ENCODE measurements at places on chromosomes 2 and 18.
A peak's percentile ranks its signal among the peaks of the same experiment; 100 is the strongest.

DNA sequence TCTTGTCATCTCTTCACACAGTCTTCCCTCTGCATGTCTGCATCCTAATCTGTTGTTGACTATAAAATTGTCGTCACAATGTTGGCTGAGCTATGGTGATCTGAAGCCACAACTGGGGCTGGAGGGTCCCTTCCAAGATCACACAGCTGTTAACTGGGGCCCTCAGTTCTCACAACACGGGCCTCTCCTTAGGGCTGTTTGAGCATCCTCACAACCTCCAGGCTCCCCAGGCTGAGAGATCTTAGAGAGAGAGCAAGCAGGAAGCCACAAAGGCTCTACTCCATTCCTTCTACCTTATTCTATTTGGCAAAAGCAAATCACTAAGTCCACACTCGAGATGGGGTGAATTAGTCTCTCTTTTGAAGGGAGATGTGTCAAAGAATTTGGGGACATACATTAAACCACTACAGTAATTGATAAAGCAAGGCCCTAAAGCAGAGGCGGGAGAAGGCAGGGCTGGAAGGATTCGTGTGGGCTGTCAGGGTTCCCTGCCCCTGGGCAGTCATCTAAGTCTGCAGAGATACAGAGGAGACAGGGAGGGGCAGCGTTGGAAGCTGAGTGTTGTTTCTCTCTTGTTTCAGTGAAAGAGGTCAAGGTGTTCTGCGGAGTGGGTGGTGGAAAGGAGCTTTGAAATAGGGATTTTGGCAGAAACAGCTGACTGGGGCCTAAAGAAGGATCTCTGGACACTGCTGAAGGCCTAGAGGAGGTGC, 15.9 kb downstream of the MYO7B start:
- peak; percentile 32 for DNase-seq

DNA sequence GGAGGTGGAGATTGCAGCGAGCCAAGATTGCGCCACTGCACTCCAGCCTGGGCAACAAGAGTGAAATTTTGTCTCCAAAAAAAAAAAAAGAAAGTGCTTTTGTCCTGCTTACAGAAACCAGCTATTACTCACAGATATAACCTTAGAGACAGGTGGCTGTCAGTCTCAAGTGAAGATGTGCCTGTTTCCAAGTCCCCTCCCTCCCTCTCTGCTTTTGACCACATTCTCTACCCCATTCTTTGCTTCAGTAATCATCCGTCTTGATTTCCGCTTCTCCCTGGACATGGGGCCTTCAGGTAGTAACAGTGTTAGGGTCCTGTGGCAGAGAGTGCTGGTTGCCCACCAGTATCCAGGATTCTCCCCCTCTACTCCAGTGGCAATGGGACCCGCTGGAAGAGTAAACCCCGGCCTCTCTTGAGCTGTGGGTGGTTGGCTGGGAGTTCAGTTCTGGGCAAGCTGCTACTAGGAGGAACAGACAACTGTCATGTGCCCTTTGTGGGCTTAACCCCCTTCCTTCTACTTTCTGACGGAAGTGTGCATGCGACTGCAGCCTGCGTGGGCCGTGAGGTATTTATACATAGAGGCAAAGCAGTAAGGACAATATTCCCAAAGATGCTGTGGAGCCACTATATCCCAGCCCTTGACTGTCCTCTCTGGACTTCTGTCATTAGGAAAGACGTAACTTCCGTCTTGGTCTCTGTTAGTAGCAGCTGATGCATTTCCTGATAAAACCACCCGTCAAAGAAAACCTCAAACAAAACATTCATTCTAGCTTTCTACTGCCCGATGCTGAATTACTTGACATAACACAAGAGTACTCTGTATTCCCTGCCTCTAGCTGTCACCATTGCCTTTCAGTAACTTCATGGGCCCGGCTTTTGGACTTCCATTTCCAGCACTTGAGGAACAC, 17.8 kb downstream of the PDCL3 start:
- no peak for DNase-seq

DNA sequence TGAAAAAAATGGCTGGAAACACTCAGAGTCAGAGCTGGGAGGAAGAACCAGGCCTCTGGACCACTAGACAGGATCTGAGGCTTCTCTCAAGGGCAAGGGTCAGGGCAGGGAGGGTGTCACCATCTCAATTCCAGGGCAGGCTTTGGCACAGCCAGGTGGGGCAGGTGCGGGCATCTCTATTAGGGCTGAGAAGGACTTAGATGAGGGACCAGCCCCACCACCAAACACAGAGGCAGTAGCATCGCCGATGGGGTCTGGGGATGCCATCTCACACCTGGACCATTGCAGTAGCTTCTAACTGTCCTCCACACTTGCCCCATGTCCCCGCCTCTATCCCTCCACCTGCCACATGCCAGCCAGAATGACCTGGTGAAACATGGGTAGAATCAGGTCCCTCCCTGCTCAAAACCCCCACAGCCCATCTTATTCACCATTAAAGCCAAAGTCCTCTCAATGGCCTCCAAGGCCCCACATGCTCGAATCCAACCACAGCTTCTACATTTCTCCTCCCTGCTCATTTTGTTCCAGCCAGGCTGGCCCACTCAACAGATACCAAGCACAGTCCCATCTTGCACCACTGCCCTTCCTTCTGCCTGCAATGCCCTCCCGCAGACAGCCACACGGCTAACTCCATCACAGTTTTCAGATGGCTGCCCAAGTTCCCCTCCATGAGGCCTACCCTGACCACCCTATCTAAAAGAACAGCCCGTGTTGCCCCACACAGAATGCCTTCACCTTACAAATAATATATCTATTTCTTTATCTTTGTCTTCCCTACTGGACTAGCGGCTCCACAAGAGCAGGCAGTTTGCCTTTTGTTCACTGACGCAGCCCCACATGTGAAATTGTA, 177.4 kb downstream of the SMAD2 start:
- DNase-seq = no peak

DNA sequence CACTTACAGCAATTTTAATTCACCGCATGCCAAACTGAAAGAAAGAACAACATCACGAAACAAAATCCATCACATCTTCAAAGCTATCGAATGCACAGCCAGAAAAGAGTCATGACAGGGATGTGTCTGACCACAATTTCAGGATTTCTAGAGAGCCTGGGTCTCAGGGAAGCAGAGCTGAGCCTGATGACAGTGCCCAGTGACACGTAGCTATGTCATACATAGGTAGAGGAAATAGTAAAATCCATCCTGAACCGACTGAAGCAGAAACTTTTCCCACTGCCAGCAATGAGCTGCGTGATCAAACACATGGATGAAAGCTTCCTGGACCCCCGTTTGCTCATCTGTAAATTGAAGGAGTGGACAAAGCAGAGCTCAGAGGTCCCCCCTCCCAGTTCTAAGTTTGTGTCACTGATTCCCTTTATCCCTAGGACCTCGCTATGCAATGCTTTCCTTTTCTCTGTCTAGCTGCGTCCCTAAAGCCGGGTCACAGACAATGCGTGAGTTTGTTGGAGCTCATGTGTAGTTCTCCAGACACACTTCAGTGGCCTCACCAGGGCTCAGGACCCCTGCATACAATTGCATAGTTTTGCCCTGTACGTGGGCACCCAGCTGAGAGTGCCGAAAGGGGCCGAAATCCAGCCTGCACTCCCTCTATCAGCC, 37.6 kb downstream of the CCBE1 start:
- DNase-seq = no peak

GRCh38 chr2:200373231-200373630, 66.7 kb downstream of the SPATS2L start:
- no peak for DNase-seq

DNA sequence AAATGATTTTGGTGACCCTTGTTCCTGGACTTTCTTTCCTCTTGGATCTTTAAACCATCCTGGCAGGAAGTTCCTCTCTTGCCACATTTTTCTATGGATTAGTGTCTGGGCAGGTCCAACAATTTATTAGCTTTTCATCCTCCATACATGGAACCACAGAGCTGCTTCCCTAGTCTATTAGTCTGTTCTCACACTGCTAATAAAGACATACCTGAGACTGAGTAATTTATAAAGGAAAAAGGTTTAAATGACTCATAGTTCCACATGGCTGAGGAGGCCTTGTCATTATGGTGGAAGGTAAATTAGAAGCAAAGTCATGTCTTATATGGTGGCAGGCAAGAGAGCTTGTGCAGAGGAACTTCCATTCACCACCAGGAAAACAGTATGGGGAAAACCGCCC, 122.9 kb downstream of the DDX1 start:
- DNase-seq = no peak

- no peak for DNase-seq
Measured at GRCh38 chr2:120425014-120425413, 79.1 kb downstream of the INHBB start.

GRCh38 chr2:37143974-37144373, 12.8 kb downstream of the EIF2AK2 start:
- no peak for DNase-seq

DNA sequence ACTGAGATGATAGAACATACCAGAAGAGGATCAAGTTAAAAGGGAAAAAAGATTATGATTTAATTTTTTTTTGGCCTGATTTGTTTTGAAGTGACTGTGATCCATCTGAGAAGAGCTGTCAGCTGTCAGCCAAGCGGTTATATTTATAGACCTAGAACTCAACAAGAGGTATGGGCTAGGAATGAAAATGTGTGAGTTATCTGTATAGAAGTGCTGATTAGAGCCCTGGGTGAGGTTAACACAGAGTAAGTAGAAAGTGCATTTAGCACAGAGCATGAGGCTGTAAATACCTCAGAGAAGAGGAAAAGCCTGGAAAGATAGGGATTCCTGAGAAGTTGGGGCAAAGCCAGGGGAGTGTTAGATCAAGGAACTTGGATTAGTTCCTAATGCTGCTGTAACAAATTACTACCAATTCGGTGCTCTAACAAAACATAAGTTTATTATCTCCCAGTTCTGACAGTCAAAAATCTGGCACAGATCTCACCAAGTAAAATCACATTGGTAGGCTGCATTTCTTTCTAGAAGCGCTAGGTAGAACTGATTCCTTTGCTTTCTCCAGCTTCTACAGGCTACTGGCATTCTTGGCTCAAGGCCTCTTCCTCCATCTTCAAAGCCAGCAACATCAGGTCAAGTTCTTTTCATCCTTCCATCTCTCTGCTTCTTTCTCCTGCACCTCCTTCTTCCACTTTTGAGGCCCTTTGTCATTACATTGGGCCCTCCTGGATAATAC, 197.4 kb upstream of the SPHKAP start:
- DNase-seq = no peak

DNA sequence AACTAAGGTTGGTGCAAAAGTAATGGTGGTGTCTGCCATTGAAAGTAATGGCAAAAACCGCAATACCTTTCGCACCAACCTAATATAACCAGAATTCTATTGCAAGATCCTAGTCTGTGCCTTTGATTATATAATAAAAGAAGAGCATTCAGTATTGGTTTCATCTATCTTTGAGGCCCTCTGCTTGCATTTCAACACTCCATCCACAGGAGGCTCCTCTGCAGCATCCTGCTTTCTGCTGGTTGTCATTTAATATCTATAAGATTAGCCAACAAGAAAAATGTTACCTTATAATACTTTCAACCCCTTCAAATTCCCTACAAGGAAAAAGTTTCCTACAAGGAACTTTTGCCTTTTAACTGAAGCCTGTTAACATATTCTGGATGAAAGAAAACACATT, 139.2 kb downstream of the CDCA7 start:
- no peak for DNase-seq

DNA sequence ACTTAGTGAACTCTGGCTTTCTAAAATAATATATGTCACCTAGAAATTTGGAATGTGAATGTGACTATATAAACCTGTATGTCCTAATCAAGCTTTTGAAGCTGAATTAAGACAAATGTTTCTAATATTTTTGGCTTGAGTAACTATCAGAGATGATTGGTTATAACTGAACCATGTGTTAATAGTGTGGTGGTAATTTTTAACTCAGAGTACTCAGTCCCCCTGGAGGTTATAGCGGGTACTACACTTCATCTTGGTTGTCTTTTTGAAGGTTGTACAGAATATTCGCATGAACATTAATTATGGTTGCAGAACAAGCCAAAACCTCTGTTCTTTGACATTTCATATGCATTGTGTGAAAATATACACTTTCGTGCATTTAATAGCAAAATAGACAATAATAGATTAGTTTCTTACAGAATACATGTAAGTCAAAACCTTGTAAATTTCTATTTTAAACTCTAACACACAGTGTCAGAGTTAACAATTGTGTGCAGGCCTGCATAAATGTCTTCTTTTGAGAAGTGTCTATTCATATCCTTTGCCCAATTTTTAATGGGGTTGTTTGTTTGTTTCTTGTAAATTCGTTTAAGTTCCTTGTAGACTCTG, 86.0 kb downstream of the OSBPL6 start:
- DNase-seq = no peak

- no peak for DNase-seq
Measured at GRCh38 chr2:179751163-179751809, 110.1 kb downstream of the ZNF385B start.

GRCh38 chr2:121816797-121817196, 61.3 kb downstream of the TSN start:
- no peak for DNase-seq

DNA sequence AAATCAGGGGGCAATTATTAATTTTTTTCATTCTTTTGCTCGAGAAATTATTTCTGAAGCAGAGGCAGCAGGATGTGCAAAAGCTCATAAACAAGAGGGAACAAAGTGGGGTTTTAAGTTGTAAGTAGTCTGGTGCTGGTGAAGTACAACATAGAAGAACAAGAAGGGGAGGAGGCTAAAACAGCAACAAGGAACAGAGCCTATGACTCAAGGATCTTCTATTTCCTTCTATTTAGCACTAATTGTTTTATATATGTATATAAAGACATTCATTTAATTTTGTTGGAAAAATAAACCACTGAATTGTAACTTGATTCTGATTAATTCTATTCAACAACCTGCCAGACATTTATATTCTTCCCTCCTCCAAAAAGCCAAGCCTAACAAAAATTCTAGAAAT, 35.0 kb downstream of the YES1 start:
- DNase-seq = no peak

DNA sequence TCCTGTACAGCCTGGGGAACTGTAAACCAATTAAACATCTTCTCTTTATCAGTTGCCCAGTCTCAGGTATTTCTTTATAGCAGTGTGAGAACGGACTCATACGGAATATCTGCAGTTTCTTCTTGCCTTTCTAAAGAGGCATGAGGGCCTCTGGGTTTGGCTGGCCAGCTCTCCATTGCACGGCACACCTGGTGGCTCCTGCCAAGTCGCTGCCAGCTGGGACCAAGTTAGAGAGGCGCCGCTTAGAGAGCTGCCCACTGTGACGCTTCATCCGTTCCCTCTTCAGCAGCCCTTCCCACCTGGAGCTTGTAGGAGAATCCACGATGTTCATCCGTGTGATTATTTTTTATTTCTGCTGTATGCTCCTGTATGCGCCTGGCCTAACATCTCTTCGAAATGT, 195.4 kb downstream of the TWIST2 start:
- DNase-seq = no peak

GRCh38 chr18:13120983-13121441, 97.5 kb upstream of the LDLRAD4 start:
- no peak for DNase-seq

DNA sequence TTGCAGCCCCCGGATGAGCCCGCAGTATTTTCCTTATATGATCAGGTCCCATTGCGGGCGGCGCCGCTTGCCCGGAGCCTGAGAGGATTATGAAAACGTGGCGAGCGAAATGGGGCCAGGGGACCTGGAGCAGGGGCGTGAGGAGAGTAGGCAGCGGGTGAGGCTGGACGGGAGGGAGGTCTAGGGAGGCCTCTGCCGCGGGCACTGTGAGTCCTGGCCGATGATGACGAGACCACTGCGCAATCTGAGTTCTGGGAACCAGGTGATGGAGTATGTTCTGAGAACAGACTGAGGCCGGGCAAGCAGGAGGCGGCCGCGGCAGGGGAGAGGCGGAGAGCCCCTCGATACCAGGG, 790 bp upstream of the ACAA2 start:
- peak; percentile 86 for DNase-seq
